Mucosa of gallbladder (tissue), 1 donor: ENCODE measurements at places on chromosomes 2 and 18.

GRCh38 chr2:83901317-83901716 is 557.8 kb downstream of the SUCLG1 start:
- DNase-seq = no peak

- no peak for DNase-seq
These were observed 53.2 kb downstream of the SH3YL1 start for GRCh38 chr2:210660-211059.

DNA sequence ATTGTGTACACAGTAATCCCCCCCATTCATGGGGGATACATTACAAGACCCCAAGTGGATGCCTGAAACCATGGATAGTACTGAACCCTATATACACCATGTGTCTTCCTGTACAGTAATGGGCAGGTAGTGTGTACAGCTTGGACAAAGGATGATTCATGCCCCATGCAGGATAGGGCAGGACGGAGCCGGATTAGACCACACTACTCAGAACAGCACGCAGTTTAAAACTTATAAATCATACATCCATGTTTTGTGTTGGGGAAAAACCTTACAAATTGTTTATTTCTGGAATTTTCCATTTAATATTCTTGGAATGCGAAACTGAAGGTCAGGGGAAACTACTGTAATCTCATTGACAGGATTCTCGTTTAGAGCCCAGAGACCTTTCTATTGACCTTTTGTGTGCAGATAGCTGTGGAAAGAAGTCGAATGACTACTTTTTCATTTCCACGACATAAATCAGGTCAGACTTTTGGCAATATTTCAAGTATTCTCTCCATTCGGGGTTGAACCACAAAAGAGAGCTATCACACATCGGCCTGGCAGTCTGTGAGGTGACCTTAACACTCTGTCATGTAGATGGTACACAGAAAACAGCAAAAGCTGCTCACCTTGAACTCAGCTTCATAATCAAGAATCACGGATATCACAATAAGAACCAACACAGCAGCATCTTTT is 9.9 kb upstream of the YPEL5 start:
- no peak for DNase-seq

DNA sequence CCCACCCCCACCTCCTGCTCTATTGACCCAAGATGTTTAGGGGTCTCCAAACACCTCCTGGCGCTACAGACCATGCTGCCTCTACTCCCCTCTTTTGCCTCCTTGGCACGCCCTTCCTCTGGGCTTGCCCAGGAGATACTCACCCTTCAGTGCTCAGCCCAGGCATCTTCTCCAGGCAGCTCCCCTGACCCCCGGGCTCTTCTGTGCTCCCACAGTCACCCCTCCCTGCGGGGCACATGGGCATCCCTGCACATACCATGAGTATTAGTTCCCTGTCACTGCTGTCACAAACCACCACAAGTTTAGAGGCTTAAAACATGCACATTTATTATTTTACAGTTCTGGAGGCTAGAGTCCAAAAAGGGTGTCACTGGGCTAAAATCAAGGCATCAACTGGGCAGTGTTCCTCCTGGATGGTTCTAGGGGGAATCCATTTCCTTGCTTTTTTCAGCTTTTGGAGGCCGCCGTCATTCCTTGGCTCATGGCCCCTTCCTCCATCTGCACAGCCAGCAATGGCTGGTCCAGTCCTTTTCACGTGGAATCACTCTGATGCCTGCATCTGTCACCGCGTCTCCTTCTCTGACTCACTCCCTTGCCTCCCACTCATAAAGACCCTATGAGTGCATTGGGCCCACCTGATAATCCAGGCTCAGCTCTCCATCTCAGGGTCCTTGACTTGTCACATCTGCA is 230.4 kb upstream of the COPS8 start:
- DNase-seq = no peak

DNA sequence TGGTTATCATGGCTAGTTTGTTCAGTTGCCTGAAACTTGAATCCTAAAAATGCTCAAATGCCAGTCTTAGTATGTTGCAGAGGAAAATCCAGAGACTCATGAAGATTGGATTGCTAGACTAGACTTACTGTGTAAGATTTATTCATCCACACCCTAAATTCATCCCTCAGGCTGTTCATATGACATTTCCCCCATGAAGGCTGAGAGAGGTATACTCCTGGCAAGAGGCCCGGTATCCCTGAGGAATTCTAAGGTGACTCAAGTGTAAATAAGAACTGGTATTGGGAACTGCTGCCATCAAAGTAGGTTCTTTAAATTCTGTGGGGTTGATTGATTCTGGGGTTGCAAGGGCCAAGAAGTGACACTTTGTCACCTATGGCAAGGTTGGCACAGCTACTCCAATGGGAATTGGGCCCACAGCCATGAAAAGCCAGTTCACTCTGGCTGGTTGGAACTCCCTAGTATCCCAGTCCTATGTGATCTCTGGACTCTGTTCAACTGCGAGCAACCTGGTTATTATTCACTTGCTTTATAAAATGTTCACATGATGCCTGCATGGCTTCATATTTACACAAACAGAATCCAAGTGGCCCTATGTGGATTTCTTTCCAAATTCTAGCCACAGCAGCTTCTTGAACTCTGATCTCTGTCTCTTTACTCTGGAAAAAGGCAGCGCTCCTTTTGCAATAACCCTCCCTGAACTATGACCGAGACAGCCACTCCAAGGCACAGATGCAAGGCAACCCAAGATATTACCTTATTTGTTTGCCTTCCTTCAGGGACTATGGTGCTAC is 429.1 kb downstream of the CBLN2 start:
- DNase-seq = peak; percentile 82

- DNase-seq = no peak
These were observed 384.1 kb downstream of the ERBB4 start for GRCh38 chr2:212154477-212154878.

- DNase-seq = no peak
These were observed 27.3 kb downstream of the SFXN5 start for GRCh38 chr2:73043929-73044832.

DNA sequence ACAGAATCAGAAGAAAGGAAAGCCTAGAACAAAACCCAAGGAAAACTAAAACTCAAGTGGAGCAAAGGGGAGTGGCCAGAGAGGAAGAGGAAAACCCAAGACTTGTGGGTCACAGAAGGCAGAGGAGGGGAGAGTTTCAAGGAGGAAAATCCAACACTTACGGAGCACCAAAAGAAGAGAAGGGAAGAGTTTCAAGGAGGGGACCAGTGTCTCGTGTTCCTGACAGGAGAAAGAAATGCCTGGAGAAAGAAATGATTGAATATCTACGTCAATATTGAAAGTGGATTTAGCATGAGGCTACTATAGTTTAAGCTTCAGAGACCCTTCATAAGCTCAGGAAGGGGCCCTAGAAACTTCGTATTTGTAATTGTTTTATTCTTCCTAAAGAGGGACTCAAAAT is 1.4 kb upstream of the MFSD6 start:
- no peak for DNase-seq

- DNase-seq = peak; percentile 76
These were observed 45.6 kb downstream of the SESTD1 start for GRCh38 chr2:179218848-179219594.

- no peak for DNase-seq
These were observed 49.4 kb downstream of the TSPYL6 start for GRCh38 chr2:54206596-54206995.

GRCh38 chr2:53820711-53821110 is 33.9 kb downstream of the ERLEC1 start:
- DNase-seq = no peak

DNA sequence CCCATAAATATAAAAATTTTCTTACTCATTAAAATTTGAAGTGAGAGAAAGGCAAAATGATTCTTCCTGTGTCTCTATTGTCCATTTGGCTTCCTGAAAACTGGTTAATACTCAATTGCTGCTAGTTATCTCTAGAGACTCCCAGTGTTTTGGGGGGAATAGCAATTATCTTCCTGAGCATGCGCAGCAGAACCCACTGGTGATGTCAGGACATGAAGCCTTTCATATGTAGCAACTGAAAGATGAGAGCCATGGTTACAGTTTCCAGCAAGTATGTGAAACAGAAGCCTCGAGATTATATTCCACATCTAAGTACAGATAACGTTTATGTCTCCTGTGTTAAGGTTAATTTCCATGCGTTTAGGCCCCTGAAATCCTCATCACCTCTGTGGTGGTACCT is 254.3 kb upstream of the FIGN start:
- DNase-seq = no peak

- DNase-seq = peak; percentile 51
These were observed 44.9 kb downstream of the CYP27C1 start for GRCh38 chr2:127175041-127175721.

GRCh38 chr18:62285281-62285680 is 39.8 kb upstream of the TNFRSF11A start:
- DNase-seq = no peak

DNA sequence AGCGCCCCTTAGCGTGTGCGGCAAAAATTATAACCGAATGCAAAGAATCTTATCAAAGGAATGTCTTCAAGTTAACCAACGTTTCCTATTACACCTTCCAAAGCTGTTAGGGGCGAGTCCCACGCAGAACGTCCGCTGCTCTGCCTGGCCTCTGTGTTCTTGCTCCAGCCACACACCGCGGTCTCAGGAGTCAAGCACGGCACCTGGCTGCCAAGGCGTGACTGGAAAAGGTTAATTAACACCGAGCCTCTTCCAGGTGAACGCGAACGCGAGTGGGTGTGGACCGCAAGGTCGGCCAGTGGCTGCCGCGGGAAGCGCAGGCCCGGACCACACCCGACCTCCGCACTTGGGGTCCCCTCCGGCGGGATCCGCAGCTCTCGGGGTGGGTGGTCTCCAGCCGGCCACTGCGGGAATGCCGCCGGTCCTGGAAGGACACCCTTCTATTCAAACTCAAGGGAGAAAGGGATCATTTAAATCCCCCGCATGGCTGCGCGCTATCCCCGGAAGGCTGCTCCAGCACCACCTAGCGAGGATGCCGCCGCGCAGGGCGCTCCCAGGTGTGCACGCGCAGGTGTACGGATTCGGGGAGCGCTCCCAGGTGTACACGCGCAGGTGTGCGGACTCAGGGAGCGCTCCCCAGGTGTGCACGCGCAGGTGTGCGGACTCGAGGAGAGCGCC is 830 bp downstream of the CYB5A start:
- DNase-seq = no peak

DNA sequence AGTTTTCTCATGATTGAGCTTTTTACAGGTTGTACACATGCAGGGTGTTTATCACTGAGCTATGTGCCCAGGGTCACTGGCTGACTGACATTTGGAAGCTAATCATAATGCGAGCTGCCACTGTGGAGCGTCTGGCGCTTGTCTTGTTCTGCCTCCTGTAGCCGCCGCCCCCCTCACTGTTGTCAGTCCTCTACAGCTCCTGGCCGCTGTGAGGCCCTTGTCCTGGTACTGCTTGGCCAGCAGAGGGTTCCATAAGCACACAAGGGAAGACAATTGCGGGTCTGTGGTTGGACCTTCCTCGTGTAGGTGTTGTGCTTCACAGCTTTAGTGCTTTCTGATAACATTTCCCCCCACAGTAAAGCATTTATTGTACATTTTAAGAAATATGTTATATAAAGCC is 105.6 kb upstream of the LDLRAD4 start:
- DNase-seq = no peak

- DNase-seq = no peak
These were observed 243.8 kb downstream of the CELF4 start for GRCh38 chr18:37321582-37322491.

GRCh38 chr2:486371-486770 is 190.8 kb downstream of the TMEM18 start:
- no peak for DNase-seq

DNA sequence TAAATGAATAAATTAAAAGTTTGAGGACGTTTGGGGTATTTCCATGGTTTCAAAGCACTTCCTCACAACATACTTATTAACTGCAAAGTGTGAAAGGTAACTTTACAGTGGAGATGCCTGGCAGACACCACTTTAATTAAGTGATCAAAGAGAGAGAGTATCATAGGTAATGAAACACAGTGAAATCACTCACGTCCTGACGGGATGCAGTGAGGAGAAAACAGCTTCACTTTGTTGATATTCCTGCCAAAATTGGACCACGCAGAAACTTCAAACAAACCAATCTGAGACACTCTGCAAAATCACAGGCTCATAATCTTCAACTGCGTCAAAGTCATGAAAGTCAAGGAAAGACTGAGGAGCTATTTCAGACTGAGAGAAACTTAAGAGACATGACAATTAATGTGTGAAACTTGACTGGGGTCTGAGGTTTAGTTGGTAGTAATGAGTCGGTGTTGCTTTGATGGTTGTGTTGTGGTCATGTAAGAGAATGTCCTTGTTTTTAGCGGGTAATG is 66.0 kb upstream of the ITGB6 start:
- DNase-seq = no peak

DNA sequence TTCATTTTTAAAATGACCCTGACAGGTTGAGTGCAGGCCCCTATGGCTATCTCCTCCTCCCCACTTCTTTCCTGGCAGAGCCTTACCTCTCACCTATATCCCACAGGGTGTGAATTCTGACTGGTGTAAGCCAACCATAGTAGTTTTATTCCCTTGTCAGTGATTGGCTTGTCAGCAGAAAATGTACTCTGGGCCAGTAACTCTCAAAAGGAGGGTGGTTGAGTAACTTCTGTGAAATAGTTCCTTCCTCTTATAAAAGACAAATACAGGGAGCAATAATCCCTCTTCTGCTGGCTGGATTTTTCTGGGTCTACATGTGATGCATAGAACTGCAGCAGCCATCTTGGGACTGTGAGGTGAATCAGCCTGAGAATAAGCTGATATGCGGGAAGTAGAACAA is 83.4 kb downstream of the RAPH1 start:
- DNase-seq = no peak

DNA sequence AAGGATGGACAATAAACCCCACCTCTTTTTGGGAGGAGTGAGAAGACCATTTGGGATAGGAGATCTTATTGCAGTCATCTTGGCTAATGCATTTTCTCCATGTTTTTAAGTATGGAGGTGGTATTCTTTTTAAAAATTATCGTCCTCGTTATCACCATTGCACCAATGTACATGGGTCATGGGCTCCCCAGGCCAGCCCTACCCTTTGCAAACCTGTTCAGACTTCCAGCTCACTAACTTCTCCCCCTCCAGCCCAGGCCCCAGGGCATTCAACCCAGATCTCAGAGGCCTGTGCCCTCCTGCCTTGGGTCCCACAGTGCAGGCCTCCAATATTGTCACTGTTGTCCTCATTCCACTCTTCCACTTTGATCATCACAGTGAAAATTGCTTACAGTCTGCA is 68.4 kb downstream of the BCL2L11 start:
- no peak for DNase-seq

DNA sequence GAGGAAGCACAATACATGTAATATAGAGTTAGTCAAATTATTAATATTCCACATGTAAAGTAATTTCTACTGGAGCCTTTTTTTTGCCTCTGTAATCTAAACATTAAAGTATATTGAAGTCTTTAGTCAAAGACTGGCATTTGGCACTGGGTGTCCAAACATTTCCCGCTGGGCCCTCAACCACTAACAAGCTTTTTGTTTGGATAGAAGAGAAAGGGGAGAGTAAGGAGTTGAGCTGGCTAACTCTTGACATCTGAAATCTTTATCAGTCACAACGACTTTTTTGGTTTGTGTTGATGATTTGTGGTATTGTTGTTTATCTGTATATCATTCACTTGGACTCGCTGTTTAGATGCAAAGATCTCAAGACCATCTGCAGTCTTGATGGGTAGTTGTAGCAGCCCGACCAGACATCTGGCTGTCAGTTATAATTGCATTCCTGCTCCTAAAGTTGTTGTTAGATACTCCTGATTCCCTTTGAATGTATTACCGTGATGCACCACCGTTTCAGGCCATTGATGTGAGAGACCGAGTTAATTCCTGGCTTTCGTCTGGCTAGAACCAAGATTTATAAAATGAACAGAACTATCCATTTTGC is 379.6 kb downstream of the MTX2 start:
- DNase-seq = no peak

GRCh38 chr18:31487246-31488015 is 10.5 kb upstream of the DSG2 start:
- no peak for DNase-seq

- peak; percentile 21 for DNase-seq
These were observed 748 bp upstream of the ZNF804A start for GRCh38 chr2:184597571-184597991.
